ENCODE measurements at places on chromosomes 1 and 21. TPM values are rescaled to one million over a fixed set of nuclear protein-coding genes. Genes with fewer than 3 reads are reported as not detected.

DNA sequence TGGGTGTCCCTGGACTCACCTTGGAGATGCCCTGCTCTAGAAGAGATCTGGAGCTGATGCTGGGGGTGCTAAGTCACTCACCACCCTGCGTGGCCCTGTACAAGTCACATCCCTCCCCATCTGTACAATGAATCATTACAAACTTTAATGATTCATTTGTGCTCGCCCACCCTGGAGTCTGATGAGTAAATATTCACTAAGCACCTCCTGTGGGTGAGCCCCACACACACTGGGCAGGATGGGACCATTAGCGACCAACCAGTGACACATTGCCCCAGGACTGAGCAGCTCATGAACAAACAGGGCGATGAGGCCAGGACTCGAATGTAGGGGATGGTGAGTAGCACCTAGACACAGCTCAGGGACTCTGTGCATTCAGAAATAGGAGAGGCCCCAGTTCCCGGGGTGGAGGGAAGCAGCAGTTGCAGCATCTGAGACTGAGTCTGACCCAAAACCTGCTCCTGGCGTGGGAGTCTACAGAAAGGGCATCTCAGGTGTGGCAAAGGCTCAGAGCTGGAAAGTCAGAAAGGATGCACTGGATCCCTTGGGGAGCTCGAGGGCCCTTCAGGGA is 18.1 kb upstream of the PDZK1IP1 start:
- no peak for DNase-seq

DNA sequence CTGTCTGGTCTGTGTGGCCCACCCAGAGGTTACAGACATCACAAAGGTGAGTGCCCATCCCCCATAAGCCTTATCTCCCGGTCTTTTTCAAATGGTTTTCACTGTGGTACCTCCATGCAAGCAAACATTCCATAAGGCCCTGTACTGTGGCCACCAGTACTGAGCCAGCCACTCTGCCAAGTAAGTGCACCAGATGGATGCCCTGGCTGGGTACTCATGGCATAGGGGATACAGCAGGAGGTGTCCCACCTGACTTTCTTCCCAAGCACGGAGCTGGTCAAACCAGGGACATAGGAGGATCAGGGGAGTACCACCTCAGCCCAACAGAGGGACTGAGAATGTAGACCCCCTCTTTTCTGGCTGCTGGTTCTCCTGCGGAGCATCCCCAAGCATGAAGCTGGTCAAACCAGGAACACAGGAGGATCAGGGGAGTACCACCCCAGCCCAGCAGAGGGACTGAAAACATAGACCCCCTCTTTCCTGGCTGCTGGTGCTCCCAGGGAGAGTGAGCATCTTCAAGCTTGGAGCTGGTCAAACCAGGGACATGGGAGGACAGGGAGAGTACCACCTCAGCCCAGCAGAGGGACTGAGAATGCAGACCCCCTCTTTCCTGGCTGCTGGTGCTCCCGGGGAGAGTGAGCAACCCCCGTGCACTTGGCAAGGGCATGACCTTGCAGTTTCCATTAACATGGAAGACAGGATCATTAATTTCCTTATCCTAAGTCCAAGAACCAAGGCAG is 81.8 kb upstream of the KLHDC7A start:
- DNase-seq: no peak

GRCh38 chr1:240499012-240499411 is 112.9 kb downstream of the GREM2 start:
- DNase-seq: peak; percentile 81

DNA sequence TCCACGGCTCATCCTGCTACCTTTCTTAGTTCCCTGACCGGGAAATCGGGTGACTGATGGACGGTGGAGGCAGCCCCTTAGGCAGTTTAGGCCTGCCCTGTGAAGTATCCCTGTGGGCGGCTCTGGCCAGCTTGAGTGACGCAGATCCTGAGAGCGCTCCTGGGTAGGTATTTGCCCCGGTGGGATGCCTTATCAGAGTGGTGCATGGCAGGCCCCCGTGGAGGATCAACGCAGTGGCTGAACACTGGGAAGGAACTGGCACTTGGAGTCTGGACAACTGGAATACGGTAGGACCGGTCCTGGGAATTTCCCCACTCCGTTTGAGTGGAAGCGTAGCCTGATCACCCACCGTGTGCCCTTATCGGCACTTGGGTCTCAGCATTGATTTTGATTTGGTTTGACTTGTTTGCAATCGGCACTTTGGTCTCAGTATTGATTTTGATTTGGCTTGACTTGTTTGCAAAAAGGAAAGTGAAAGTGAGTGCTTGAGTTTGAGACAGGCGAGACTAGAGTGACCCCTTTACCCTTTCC is 15.2 kb downstream of the PLA2G2F start:
- DNase-seq: no peak

- DNase-seq: no peak
Measured at GRCh38 chr1:179337942-179338560, 27.7 kb upstream of the AXDND1 start.

- DNase-seq: peak; percentile 36
Measured at GRCh38 chr1:169473347-169473746, 12.4 kb downstream of the SLC19A2 start.

DNA sequence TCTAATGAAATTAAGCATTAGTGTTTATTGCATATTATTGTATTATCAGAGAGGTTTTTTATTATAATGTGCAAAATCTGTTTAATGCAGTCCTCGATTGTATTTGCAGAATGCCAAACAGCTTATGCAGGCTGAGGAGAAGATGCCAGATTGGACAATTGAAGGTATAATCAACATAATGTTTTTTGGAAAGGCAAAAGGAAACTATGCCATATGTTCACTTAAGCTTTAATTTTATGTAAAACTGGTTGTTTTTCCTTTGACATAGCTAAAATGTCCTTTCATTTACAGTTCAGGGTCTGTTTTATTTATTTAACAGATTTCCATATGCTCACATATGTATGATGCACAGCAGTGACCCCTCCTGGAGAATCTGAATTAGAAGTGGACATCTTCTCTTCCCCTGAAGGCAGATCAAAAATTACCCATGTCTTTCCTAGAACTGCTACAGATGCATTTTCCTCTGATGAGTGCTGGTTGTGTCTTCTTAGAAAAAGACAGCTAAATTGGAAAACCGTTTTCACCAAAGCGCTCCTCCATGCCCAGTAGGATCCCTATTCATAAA is 143.5 kb upstream of the USH2A start:
- DNase-seq: peak; percentile 1

GRCh38 chr1:234659538-234659937 is 49.6 kb upstream of the IRF2BP2 start:
- DNase-seq: peak; percentile 90

GRCh38 chr1:155301342-155301841 is at the start of gene PKLR:
TSS of gene PKLR (minus strand) at chr1:155301438. CDS start at chr1:155301395, 43 bp downstream.
- no peak for DNase-seq

DNA sequence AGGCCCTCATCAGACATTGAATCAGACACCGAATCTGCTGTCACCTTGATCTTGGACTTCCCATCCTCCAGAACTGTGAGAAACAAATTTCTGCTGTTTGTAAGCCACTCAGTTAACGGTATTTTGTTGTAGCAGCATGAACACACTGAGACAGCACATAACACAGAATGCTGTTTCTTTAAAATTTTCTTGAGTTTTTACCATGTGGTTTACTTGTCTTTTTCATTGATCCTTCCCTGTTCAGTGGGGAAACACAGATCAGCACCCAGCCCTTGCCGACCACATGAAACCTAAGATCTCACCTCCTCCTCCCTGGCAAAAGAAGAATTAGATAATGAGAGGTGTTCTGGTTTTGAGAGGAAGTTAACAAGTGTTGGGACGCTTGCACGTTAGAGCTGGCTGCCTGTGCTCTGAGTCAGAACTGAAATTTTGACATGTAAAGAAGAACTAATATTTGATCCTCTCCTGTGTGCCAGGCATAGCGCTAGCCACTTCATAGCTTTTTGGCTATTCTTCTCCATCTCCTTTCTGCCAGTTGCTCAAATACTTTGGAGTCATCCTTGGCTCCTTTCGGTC is 179.6 kb downstream of the DHRS3 start:
- DNase-seq: peak; percentile 66

DNA sequence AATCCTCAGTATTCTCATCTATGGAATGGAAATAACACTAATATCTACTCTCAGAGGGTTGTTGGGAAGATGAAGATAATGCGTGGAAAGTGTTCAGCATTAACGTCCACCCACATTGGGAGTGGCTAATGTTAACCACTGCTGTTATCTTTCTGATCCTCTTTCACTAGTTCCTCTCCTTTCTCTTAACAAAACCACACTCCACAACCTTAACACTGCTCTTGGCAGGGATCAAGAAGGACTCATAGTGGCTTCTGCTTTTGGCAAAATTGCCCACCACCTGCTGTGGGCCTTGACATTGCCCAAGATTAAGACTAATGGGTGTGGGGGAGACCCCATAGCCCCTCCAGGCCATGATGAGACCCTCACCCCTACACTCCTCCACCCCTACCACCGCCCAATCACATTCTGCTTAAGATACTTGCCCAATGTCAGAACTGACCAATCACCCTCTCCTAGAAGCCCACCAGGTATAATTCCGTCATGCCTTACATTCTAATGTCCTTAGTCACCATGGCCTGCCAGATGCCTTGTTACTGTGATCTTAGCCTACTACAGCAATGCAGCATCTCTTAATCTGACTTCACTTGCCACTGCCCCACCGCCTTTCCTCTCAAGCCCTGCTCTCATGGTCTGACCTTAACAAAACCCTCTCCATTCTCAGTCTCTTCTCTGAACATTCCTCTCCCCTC is 27.1 kb downstream of the DHCR24 start:
- DNase-seq: peak; percentile 40

GRCh38 chr1:38018864-38019343 is 6.4 kb downstream of the UTP11 start:
- DNase-seq: peak; percentile 48

DNA sequence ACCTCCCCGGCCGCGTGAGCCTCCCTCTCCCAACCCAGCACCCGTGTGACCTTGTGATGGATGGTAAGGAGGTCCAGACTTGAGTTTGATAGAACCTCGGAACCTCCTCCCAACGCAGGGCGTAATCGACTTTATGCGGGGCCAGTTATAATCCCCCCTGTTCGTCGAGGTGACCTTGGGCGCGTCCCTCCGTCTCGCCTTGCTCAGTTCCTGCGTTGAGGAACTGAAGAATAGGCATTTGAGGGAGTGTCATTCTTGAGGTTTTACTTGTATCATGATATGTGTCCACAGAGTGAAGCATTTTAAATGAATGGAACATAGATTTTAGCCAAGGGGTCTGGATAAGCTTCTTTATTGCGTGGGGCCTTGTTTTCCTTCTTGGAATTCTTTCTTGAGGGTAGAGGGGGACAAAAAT is 433 bp downstream of the TIMM17A start:
- DNase-seq: no peak

ANGPTL1 gene
- total RNA-seq: not detected

C1orf141 gene
- total RNA-seq: not detected

RGS1 gene
- not detected for total RNA-seq

ESPN gene
- not detected for total RNA-seq

LENEP gene
- total RNA-seq: not detected

ZNF669 gene
- 13.4 TPM for total RNA-seq

PTPN7 gene
- not detected for total RNA-seq

CR1L gene
- not detected for total RNA-seq

All from M059J (cell line).